Cardiac muscle cell (in vitro differentiated cells and primary cell): ENCODE measurements at places on chromosomes 16 and 17. TPM values are rescaled to one million over a fixed set of nuclear protein-coding genes. Genes with fewer than 3 reads are reported as not detected.

DNA sequence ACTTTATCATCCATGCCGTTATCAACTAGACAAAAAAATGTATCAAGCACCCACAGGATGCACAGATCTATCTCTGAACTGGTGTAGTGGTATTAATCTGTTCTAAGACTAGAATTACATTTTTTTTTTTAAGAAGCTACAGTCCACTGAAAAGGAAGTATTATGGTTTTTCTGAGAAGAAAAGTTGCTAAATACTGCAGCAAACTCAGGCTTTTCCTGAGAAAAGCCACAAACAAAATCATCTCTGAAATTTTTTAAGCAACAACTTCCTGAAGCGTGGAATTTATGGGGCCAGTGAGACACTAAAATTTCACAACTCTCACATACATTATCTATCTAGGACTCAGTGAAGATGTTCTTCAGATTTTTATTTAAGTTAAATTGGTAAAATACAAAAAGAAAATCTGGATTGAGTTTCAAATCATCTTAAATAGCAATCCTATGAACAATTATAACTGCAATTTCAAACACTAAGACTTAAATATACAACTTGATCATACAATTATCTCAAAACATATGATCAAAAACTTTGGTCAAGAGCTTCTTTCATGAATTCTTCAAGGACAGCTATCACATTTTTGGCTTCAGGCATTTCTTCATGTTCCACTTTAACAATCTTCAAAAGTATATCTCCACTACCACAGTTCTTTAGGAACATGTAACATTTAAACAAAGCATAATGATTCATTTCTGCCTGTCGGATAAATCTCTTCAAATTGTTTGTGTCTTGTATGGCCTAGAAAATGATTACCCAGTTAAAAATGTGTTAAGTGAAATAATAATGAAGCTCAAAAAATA is 10.5 kb downstream of the C17orf75 start:
- H3K36me3 ChIP-seq = peaks cover 49% of the 10 kb centered on the region
- H3K4me3 ChIP-seq = no peak overlapping the region
- DNase-seq = peak; percentile 57
- no peaks in the 10 kb centered on the region for H3K27me3 ChIP-seq
- H3K27ac ChIP-seq = no peak overlapping the region
- H3K4me1 ChIP-seq = no peaks in the 10 kb centered on the region

Gene CFDP1
- 78.1 and 103 TPM in 2 replicates for total RNA-seq

DNA sequence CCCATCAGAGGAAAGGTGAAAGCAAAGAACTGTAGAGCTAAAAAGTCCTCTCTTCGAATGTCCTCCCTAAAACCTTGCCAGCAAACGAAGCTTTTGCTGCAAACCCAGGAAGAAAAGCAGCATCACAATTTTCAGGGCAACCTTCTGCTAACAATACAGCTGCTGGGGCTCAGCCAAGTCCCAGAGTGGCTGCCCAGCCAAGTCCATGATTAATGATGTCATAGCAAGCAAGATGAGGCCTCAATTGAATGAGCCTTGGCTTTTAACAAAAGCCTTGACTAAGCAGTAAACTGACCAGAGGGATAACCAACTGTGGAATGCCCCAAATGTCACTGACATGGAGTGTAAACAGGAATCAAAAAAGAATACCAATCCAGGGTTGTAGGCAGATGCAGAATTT is 342.7 kb downstream of the PMP22 start:
- H3K27me3 ChIP-seq = no peaks in the 10 kb centered on the region
- no peak for DNase-seq
- no peak overlapping the region for H3K27ac ChIP-seq
- no peak overlapping the region for H3K4me3 ChIP-seq
- no peaks in the 10 kb centered on the region for H3K36me3 ChIP-seq

Gene PPM1E
- total RNA-seq = 0.27 and 0.46 TPM in 2 replicates

Gene MT1A
- not detected in 2 replicates for total RNA-seq

DNA sequence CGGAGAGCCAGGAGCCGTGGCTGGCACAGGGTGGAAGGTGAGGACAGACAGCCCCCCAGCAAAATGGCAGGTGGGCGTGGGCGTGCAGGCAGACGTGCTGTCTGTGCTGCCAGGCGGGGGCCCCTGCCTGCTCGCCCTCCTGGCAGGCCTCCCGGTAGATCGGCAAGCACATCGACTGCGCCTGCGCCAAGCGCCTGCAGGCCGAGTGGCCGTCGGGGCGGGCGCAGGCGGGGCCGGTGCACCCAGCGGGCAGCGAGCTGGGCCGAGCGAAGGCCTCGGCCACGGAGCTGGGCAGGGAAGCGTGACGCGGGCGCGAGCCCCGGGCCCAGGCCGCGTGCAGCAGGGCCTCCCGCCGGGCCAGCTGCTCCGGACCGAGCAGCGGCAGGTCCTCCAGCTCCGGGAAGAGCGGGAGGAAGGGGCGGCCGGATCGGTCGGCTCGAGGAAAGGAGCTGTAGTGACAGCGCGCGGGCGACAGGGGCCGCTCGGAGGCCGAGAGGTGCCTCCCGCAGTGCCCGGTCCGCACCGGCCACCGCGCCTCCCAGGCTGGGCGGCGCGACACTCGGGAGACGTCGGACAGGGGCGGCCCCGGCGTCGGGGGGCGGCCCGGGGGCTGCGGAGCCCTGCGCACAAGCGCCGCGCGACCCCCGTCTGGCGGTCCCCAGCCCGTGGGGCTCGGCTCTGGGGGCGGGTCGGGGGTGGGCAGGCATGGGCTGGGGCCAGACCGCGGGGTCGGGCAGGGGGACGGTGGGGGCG is 16.9 kb downstream of the GRIN2C start:
- peaks cover 37% of the 10 kb centered on the region for H3K27me3 ChIP-seq
- no peak overlapping the region for H3K27ac ChIP-seq
- peak; percentile 79 for DNase-seq
- peak overlapping the region; percentile 23 for H3K4me3 ChIP-seq

Gene IL21R
- total RNA-seq = 0.04 TPM in 1 of 2 replicates, not detected in the other

DNA sequence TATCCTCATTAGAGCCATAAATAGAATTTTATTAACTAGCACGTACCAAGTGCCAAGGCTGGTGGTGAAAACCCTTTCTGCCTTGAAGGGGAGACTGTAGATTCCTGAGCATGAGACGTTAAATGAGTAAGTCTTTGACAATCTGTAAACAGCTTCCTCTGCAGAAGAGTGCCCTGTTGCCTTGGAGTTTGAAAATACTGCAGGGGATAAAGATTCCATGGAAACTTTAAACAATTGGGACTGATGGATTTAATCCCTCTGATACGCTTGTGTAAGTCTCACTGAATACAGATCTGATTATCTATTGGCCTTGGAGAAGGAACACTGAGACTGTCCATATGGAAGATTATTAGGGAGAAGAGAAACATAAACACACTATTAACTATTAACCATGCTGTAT is 1053.4 kb upstream of the RBFOX1 start:
- no peaks in the 10 kb centered on the region for H3K36me3 ChIP-seq
- H3K4me1 ChIP-seq = no peaks in the 10 kb centered on the region
- no peak for DNase-seq
- H3K27ac ChIP-seq = no peak overlapping the region

- H3K36me3 ChIP-seq = no peaks in the 10 kb centered on the region
- H3K27ac ChIP-seq = no peak overlapping the region
Measured at GRCh38 chr16:81713796-81714195, 65.3 kb upstream of the PLCG2 start.

Gene SPATA32
- total RNA-seq = 0.45 TPM in 1 of 2 replicates, not detected in the other

- DNase-seq = peak; percentile 49
- H3K4me3 ChIP-seq = peak overlapping the region; percentile 68
- no peaks in the 10 kb centered on the region for H3K36me3 ChIP-seq
- H3K27ac ChIP-seq = peak overlapping the region; percentile 93
Measured at GRCh38 chr17:63550817-63551639, 751 bp downstream of the DCAF7 start.

GRCh38 chr16:48811478-48811877 is 201.5 kb upstream of the N4BP1 start:
- H3K4me1 ChIP-seq = no peaks in the 10 kb centered on the region
- H3K27me3 ChIP-seq = peaks cover 92% of the 10 kb centered on the region
- H3K4me3 ChIP-seq = no peak overlapping the region
- no peak overlapping the region for H3K27ac ChIP-seq
- H3K36me3 ChIP-seq = no peaks in the 10 kb centered on the region

DNA sequence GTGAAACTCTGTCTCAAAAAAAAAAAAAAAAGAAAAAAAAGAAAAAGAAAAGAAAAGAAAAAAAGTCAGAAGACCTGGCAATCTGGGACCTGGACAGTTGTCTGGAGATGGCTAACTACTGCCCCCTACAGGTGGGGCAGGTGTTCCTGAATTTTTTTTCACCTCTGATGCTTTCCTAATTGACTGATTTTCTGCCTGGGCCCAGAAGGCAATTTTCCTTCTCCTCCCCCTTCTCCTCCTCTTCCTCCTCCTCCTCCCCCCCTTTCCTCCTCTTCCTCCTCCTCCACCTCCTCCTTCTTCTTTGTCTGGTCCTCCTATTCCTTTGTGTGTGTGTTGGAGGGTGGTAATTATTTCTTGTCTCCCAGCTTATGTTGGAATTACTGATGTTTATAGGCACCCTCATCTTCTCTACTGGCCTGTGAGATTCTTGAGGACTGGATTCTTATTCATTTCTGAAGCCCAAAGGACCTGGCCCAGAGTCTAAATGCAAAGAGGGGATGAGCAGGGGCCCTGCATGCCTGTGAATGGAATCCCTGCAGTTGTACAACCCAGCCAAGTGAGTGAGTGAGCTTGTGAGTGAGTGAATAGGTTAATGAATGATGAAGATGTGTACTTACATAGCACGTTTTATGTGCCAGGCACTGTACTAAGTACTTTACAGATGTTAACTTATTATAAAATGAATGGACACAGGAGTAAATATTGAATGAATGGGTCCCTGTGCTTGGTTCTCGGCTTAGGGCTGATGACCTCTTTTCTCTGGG is 26.9 kb downstream of the IRX5 start:
- H3K27me3 ChIP-seq = no peaks in the 10 kb centered on the region
- H3K27ac ChIP-seq = no peak overlapping the region
- H3K36me3 ChIP-seq = no peaks in the 10 kb centered on the region
- H3K4me3 ChIP-seq = no peak overlapping the region
- H3K4me1 ChIP-seq = no peaks in the 10 kb centered on the region
- DNase-seq = peak; percentile 24

- H3K36me3 ChIP-seq = no peaks in the 10 kb centered on the region
- H3K4me3 ChIP-seq = no peak overlapping the region
- no peak for DNase-seq
- H3K27me3 ChIP-seq = no peaks in the 10 kb centered on the region
- no peaks in the 10 kb centered on the region for H3K4me1 ChIP-seq
- H3K27ac ChIP-seq = no peak overlapping the region
Measured at GRCh38 chr17:32279891-32280716, 14.5 kb downstream of the RHBDL3 start.

DNA sequence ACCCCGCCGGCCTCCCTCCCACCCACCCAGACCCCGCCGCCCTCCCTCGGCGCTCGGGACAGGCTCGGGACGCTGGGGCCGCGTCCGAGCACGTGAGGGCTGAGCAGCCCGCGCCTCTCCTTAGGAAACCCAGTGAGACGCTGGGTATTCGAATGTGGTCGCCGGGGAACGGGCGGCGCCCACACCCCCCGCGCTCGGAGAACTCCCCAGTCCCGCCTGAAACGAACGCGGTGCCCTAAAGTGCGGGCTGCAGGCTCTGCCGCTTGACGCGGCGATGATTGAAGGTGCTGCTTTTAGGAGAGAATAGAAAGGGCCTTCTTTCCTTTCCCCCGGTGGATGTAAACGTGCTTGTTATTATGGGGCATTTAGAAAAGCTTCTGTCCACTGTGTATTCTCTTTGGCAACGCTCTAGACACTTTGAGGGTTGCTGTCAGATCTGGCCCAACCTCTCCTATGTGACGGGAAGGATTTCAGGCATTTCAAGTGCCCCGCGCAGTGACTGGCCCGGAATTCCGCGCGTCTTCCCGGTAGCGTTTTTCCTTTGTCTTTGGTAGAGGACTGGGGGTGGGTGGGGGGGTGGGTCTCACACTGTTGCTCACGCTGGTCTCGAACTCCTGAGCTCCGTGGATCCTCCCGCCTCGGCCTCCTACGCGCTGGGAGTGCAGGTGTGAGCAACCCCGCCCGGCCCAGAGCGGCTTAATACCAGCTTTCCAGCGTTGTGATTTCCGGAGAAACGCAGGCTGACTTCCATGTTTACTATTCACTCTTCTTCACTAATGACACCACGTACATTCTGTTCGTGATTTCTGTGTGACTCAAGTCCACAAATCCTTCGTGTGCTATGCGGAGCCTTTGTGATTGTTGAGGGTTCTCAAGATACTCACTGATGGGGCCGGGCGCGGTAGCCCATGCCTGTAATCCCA is 21.8 kb upstream of the FOXK2 start:
- H3K4me1 ChIP-seq = no peaks in the 10 kb centered on the region
- no peaks in the 10 kb centered on the region for H3K36me3 ChIP-seq
- peak overlapping the region; percentile 84 for H3K27ac ChIP-seq

DNA sequence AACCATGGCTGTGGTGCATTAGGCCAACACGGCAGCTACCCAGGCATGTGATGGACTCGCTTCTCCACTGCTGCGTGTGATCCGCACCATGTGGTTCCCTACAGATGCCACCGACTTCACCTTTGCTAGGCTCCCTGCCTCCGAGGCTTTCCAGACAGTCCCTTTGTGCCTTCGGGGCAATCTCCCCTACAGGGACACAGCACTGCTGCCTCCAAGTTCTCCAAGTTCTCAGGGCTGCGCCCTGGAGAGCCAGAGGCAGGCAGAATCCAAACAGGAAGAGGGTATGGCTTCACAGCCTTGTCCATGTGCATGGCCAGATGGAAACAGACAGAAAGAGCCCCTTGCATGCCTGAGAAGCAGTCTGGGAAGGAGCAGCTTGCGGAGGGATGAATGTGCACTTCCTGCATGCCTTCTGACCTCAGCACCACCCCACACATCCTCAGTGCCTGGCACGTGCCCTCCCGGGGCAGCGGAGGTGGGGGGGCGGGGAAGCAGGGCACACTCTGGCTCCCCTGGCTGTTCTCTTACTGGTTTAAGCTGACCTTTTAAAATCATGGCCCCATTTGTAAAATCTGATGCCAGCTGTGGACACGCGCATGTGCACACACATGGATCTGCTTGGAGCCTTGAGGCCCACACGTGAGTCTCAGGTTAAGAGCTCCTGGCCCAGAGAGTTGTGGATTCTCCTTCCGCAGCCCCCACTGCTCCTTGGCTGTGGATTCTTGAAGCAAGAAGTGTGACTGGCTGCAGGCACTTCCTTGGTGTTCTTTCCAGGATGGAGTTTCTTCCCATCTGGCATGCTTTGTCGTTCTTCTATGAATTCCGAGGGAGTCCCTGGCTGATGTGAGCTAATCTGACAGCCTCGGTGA is 55.3 kb upstream of the MTSS2 start:
- no peaks in the 10 kb centered on the region for H3K36me3 ChIP-seq
- no peak overlapping the region for H3K27ac ChIP-seq
- H3K27me3 ChIP-seq = no peaks in the 10 kb centered on the region

- H3K36me3 ChIP-seq = no peaks in the 10 kb centered on the region
- no peaks in the 10 kb centered on the region for H3K4me1 ChIP-seq
- no peak overlapping the region for H3K4me3 ChIP-seq
- no peak overlapping the region for H3K27ac ChIP-seq
- no peak for DNase-seq
Measured at GRCh38 chr17:56690441-56691291, 97.2 kb downstream of the NOG start.

GRCh38 chr17:77882481-77883212 is 75.9 kb upstream of the TNRC6C start:
- peaks cover 29% of the 10 kb centered on the region for H3K27me3 ChIP-seq
- H3K36me3 ChIP-seq = no peaks in the 10 kb centered on the region
- peak; percentile 93 for DNase-seq
- no peak overlapping the region for H3K27ac ChIP-seq
- H3K4me1 ChIP-seq = peaks cover 3% of the 10 kb centered on the region

GRCh38 chr17:7260651-7261378 is 1.5 kb downstream of the CLDN7 start:
- H3K36me3 ChIP-seq = peaks cover 15% of the 10 kb centered on the region
- H3K27ac ChIP-seq = no peak overlapping the region
- peak overlapping the region; percentile 25 for H3K4me3 ChIP-seq
